Natural killer cell (primary cell): ENCODE measurements at places on chromosomes 3 and 15. TPM values are rescaled to one million over a fixed set of nuclear protein-coding genes. Genes with fewer than 3 reads are reported as not detected.

DNA sequence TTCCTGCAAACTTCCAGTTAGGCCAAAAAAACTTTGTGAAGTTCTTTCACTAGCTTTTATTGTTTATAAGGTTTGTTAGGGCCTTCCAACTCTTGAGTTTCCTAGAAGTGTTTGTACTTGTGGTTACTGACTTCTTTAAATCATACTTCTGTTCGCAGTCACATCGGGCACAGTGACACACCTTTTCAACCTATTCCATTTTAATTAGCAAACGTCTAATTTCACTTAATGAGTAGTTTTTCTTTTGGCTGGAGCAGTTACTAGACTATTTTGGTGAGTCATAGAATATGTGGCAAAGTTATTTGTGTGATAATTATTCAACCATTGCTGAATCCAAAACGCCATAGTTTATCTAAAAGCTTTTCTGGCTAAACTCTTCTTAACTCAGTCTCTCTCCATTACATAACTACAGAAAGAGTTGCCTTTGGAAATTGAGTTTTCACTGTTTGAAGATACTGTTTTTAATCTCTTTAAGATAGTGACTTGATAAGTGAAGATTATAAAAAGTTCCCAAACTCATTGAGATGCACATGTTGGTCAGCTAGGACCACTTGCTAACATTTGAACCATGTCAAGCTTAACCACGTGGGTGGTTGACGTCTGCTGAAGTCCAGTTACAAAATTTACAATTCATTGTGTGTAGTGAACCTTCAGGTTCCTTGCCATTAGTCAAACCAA lies 21.5 kb downstream of the CNOT10 start:
- no peak for DNase-seq

- DNase-seq, result no peak
Measured at GRCh38 chr3:48614044-48614443, 4.6 kb upstream of the UQCRC1 start.

- no peak for DNase-seq
Measured at GRCh38 chr3:149378478-149379309, 1.2 kb upstream of the TM4SF1 start.

DNA sequence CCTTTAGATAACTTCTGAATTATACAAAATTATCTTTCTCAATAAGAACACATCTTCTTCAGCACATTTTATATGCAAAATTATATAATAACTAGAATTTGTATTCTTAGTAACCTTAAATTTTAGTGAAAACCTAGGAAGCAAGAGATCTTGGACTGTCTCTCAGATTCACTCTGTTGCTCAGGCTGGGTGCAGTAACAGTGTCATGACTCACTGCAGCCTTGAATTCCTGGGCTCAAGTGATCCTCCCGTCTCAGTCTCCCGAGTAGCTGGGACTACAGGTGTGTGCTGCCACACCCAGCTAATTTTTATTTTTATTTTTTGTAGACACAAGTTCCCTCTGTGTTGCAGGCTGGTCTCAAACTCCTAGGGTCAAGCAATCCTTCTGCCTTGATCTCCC lies 29.9 kb downstream of the MKRN3 start:
- DNase-seq, result no peak

DNA sequence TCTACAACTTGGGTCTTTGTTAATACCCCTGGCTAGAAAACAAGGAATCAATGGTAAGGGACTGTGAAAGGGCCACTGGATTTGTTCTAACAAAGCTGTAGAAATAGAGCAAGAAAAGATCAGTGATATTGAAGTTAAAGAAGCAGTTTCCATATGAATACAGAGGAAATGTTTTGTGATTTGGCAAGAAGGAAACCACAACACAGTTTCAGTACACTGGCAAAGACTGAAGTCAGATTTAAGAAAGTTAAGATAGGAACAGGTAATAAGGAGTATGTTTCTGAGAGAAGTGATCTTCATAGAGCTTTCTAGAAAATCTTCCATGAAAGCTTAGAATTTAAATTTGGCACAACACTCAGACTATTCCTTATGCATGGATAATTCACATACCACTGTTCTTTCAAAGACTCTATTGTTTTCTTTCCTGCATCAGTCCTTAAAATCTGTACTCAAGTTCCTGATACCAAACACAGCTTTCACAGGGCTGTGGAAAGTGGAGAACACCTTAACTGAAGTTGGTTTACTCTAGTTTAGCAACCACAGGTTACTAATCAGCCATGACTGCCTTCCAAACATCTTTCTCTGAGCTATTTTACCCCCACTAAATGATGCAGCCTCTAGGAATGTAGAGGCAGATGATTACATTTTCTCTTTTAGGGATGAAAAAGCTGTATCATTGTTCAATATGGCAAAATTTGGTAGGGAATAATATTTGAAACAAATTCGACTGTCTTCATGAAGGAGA lies 32.4 kb upstream of the ALCAM start:
- DNase-seq, result no peak

GRCh38 chr3:44228900-44229299 lies 12.8 kb upstream of the TOPAZ1 start:
- DNase-seq, result no peak

- DNase-seq, result no peak
Measured at GRCh38 chr3:94232921-94233320, 170.1 kb downstream of the NSUN3 start.

- DNase-seq, result no peak
Measured at GRCh38 chr15:82585072-82585471, 44.8 kb upstream of the RPS17 start.

DNA sequence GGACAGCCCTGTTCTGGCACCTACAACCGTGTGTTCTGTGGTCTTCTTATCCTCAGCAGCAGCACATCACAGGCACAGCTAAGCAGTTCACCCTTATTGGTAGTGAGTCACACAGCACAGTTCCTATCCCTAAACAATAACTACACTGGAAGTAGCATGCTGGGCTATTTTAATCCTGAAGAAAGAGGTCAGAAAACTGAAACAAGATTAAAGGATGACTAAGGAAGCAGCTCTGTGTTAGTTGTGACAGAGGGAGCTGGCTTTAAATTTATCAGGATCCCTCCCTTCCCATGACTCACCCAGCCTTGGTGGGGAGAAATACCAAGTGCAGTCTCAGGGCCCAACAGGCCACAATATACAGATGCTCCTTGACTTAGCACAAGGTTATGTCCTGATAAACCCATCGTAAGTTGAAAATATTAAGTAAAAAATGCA lies 144.3 kb downstream of the ERC2 start:
- no peak for DNase-seq

GRCh38 chr3:129673012-129673411 lies 66.5 kb upstream of the PLXND1 start:
- DNase-seq, result no peak

GRCh38 chr15:29631076-29632070 lies 190.9 kb downstream of the TJP1 start:
- no peak for DNase-seq

DNA sequence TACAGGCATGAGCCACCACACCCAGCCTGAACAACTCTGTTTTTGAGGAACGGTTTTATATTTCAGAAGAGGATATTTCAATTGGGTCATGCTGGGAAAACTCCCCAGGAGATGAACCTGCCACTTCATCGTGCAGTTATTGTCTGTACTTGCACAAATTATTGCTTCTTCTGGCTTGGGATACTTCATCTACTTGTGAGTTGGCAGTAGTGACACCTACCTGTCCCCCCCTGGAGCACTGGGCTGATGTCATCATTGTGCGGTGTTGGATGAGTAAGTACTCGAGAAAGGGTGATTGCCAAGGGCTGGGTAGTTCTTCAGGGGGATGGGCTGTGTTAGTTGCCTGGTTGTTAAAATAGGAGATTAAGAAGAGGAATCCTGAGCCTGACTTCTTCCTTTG lies 85.1 kb upstream of the SAMMSON start:
- DNase-seq, result no peak

- no peak for DNase-seq
Measured at GRCh38 chr3:170585008-170585936, 603 bp downstream of the SLC7A14 start.

DNA sequence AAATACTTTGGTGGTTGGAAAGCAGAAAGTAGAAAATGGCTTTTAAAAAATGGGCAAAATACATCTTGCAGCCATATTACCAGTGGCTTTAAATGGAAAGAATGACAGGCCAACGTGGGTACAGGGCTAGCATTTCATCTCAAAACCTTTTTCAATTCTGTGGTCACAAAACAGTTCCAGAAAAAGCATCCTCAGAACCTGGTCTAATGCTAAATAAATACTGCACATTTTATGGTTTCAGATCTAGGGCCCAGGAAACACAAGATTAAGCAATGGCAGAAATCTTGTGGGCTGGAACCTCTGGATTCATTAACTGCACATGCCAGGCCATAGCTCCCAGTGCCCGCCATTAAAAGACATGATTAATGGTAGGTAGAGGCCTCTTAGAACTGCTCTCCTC lies 470.2 kb upstream of the RASGRP1 start:
- DNase-seq, result no peak

The ALDH1A2 gene
- total RNA-seq, result 2.8 TPM

The AGTR1 gene
- total RNA-seq, result not detected

The WNT5A gene
- not detected for total RNA-seq

The SCG5 gene
- total RNA-seq, result not detected
